ENCODE measurements at places on chromosomes 4 and X.

GRCh38 chr4:38565271-38566199 lies 98.5 kb upstream of the KLF3 start:
- peak; percentile 25 for DNase-seq

- DNase-seq: peak; percentile 57
These were observed at the start of gene ARMCX1 for GRCh38 chrX:101550362-101550750. TSS of gene ARMCX1 (plus strand) at chrX:101550547. CDS start at chrX:101552931, 2,384 bp downstream.

DNA sequence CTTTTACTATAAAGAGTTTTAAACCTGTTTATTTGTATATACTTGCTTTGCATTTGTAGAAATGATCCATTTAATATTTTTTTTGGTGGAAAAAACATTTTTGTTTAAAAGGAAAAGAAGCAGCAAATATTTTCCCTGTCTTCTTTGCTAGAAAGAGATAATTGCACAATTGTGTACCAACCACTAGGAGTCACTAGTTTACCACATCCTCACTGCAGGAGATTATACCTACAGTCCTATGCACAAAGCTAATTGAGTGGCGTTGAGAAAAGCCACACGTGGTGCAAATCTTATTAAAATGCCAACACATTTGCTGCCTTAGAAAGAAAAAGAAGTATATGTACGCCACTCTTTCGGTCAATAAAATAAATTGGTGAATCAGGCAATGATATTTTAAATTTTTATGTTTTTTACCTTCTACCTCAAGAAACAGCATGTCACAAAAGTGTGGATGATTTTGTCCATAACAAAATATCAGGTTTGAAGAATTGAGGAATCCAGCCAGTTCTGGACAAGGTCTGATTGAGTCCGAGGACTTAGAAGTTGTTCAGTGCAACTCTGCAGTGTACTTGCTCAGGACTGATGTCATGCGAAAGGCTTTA lies 102.9 kb downstream of the GRXCR1 start:
- DNase-seq: no peak

DNA sequence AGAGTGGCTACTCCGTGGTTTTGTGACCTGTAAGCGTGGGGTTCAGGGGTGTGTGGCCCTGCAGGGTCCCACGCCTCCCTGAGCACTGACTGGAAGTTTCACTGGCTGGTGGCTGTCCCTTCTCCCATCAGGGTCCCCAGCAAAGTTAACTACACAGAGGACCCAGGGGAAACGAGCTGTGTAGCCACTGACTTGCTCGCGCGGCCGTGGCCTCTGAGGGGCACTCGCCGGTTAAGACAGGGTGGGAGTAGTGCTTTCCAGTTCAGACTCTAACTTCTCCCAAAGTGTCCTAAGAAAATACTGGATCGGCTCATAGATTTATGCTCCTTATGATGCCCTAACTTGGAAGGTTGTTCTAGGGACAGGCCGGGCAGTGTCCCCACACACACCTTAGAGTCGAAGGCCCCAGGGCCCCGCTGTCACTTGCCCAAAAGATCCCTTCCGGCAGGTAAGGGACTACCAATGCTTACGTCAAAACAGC lies 28.2 kb downstream of the NELFA start:
- DNase-seq: no peak

- no peak for DNase-seq
These were observed 714.9 kb downstream of the GRXCR1 start for GRCh38 chr4:43607400-43607799.

DNA sequence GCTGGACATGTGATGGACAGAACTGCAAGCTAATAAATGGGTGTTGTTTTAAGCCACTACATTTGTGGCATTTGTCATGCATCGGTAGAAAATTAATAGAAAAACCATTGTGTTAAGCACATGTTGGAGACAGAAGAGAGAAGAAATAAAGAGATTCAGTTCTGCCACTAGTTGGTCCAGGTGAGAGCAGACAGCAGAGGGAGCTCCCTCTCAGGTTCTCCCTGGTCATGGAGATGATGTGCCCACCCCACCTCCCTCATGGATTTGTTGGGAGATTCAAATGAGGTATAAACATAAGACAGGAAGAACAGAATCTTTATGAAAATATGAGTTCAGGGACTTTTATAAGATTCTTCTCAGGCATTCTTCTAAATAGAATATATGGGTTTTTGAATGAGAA lies 36.8 kb upstream of the OCIAD2 start:
- DNase-seq: no peak

DNA sequence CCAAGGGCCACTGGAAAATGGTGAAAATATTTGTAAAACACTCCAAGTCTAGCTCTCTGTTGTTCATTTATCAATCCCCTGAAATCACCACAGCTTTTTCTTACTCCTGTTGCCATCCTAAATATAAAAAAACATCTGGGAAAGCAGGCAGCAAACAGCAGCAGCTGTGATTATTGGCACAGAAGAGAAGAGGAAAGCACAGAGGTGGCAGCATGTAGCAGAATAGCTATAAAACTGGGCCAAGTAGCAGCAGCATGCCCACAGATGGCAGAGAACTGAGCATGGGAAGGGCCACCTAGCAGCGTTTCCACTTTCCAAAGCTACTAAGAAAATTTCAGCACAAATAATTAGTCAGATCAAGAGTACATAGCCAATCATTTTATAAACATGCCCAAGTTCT lies 307.2 kb downstream of the SLC7A11 start:
- no peak for DNase-seq

DNA sequence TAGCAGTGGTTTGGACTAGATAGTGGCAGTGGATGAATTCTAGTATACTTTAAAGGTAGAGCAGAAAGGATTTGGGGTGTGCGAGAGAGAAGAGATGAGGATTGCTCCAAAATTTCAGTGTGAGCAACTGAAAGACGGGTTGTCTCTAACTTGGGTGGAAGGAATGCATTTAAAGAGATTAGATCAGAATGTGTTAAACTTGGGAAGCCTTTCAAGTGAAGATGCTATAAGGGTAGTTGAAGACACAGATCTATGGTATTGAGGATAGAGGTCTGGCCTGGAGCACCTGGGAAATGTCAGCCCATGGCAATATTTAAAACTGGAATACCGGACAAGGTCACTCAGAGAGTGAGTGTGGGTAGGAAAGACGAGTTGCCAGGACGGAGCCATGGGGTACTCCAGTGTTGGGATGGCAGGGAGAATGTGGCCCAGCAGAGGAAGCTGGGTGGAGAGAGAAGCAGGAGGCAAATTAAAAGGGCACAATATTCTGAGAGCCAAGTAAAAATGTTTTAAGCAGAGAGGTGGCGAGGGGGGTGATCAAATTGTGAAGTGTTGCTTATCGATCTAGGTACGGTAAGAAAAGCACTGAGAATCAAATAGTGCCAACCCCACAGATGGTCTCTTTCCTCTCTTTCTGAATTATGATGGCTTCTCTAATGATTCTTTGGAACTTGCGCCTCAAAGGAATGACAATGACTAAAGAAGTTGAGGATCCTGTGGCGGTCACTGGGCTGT lies 50.5 kb downstream of the ENOPH1 start:
- no peak for DNase-seq

- DNase-seq: peak; percentile 56
These were observed 9.9 kb downstream of the FNIP2 start for GRCh38 chr4:158778712-158779111.

- DNase-seq: no peak
These were observed 1.1 kb downstream of the FSTL5 start for GRCh38 chr4:162162672-162163071.

GRCh38 chr4:144411700-144412099 lies 234.3 kb upstream of the HHIP start:
- no peak for DNase-seq

All from transverse colon (tissue), 4 donors.